ENCODE measurements at places on chromosomes 5 and 9. TPM values are rescaled to one million over a fixed set of nuclear protein-coding genes. Genes with fewer than 3 reads are reported as not detected.

DNA sequence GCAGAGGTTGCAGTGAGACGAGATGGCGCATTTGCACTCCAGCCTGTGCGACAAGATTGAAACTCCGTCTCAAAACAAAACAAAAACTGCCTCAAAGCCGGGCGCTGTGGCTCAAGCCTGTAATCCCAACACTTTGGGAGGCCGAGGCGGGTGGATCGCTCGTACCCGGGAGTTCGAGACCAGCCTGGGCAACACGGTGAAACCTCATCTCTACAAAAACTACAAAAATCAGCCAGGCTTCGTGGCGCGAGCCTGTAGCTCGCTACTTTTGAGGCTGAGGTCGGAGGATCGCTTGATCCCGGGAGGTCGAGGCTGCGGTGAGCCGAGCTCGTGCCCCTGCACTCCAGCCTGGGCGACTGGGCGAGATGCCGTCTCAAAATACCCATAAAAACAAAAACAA lies 988 bp downstream of the GFM2 start:
- no peak for DNase-seq
- H3K27ac ChIP-seq: peak overlapping the region; percentile 88
- peak overlapping the region; percentile 100 for H3K4me3 ChIP-seq
- no peaks in the 10 kb centered on the region for H3K27me3 ChIP-seq

GRCh38 chr5:45697201-45697600 lies 1.0 kb upstream of the HCN1 start:
- no peaks in the 10 kb centered on the region for H3K36me3 ChIP-seq
- no peak overlapping the region for H3K4me3 ChIP-seq
- peaks cover 27% of the 10 kb centered on the region for H3K27me3 ChIP-seq
- no peak overlapping the region for H3K27ac ChIP-seq
- peaks cover 31% of the 10 kb centered on the region for H3K4me1 ChIP-seq
- DNase-seq: no peak

- H3K4me1 ChIP-seq: peaks cover 11% of the 10 kb centered on the region
- no peaks in the 10 kb centered on the region for H3K36me3 ChIP-seq
- DNase-seq: no peak
- no peak overlapping the region for H3K4me3 ChIP-seq
Measured at GRCh38 chr9:114754581-114754980, 51.3 kb downstream of the TNFSF15 start.

GRCh38 chr9:100126423-100126822 lies 27.4 kb downstream of the INVS start:
- peaks cover 2% of the 10 kb centered on the region for H3K4me1 ChIP-seq
- H3K36me3 ChIP-seq: no peaks in the 10 kb centered on the region
- H3K27ac ChIP-seq: no peak overlapping the region
- H3K27me3 ChIP-seq: no peaks in the 10 kb centered on the region
- H3K4me3 ChIP-seq: no peak overlapping the region
- DNase-seq: no peak

DNA sequence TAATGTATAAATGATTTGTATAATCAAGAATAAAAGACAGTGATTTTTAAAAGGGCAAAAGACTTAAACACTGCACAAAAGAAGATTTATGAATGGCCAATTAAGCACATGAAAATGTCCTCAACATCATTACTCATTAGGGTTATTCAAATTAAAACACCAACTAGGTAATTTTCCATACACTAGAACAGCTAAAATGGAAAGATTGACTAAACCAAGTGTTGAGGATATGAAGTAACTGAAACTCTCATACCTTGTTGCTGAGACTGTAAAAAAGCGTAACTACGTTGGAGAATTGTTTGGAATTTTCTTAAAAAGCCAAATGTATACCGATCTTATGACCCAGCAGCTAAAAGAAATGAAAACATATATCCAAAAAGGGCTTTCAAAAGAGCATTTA lies 144.9 kb downstream of the SGCD start:
- no peaks in the 10 kb centered on the region for H3K36me3 ChIP-seq
- H3K27me3 ChIP-seq: no peaks in the 10 kb centered on the region
- H3K4me1 ChIP-seq: peaks cover 10% of the 10 kb centered on the region
- H3K27ac ChIP-seq: no peak overlapping the region
- DNase-seq: no peak

Gene ECM2
- not detected for total RNA-seq

Gene SNX24
- total RNA-seq: 14.0 TPM

- H3K27ac ChIP-seq: no peak overlapping the region
- H3K4me1 ChIP-seq: peaks cover 12% of the 10 kb centered on the region
- H3K4me3 ChIP-seq: no peak overlapping the region
- no peak for DNase-seq
- no peaks in the 10 kb centered on the region for H3K27me3 ChIP-seq
- H3K36me3 ChIP-seq: no peaks in the 10 kb centered on the region
Measured at GRCh38 chr5:179427676-179428056, 82.4 kb upstream of the ADAMTS2 start.

Gene PCDHGA10
- total RNA-seq: 11.0 TPM

- no peak overlapping the region for H3K27ac ChIP-seq
- no peaks in the 10 kb centered on the region for H3K4me1 ChIP-seq
- no peak overlapping the region for H3K4me3 ChIP-seq
- H3K27me3 ChIP-seq: no peaks in the 10 kb centered on the region
- peak; percentile 5 for DNase-seq
Measured at GRCh38 chr5:179375236-179375685, 30.0 kb upstream of the ADAMTS2 start.

Gene C9orf153
- not detected for total RNA-seq

DNA sequence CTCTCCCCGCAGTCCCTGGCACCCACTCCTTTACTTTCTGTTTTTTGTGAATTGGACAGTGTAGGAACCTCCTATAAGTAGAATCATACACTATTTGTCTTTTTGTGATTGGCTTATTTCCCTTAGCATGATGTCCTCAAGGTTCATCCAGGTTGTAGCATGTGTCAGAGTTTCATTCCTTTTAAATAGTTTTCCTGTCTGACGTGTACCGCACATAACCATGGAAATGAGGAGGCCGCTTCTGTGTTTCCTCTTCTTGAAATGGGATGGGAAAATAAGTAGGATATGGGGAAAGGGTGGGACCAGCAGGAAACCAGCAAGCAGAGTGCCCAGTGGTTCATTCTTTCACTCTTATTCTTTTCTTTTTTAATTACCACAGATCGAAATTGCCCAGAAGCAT lies 72.6 kb upstream of the ENTREP1 start:
- H3K36me3 ChIP-seq: peaks cover 83% of the 10 kb centered on the region
- H3K27me3 ChIP-seq: no peaks in the 10 kb centered on the region
- peaks cover 3% of the 10 kb centered on the region for H3K4me1 ChIP-seq

DNA sequence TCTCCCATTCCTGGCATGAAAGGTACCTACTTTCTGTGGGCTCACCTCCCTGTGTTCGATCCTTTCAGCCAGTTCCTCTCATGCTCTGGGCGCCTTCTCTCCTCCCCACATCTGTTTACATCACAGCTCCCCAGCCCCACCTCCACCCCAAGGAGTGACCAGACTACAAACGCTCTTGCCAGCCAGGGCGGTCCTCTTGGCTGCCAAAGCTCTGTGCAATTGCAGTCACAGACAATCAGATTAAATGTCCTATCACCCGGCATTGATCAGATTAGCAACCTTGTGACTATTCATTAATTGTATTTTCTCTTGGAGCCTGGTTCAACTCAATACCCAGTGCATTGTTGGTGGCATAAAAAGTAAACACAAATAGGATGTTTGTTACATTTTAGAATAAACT lies 211.2 kb upstream of the TBCA start:
- no peaks in the 10 kb centered on the region for H3K36me3 ChIP-seq
- H3K27me3 ChIP-seq: peaks cover 22% of the 10 kb centered on the region
- H3K4me3 ChIP-seq: no peak overlapping the region
- DNase-seq: no peak
- H3K27ac ChIP-seq: no peak overlapping the region

Gene PSAT1
- 173 TPM for total RNA-seq

- H3K27ac ChIP-seq: no peak overlapping the region
- no peaks in the 10 kb centered on the region for H3K36me3 ChIP-seq
- DNase-seq: no peak
- no peaks in the 10 kb centered on the region for H3K27me3 ChIP-seq
- H3K4me1 ChIP-seq: peaks cover 44% of the 10 kb centered on the region
Measured at GRCh38 chr5:160174290-160174689, 55.0 kb upstream of the FABP6 start.

- DNase-seq: no peak
- no peak overlapping the region for H3K27ac ChIP-seq
- no peak overlapping the region for H3K4me3 ChIP-seq
- no peaks in the 10 kb centered on the region for H3K4me1 ChIP-seq
- peaks cover 56% of the 10 kb centered on the region for H3K36me3 ChIP-seq
- no peaks in the 10 kb centered on the region for H3K27me3 ChIP-seq
Measured at GRCh38 chr5:1495525-1495897, 28.2 kb downstream of the LPCAT1 start.

GRCh38 chr9:84169240-84169639 lies 171.3 kb downstream of the SLC28A3 start:
- H3K4me1 ChIP-seq: peaks cover 14% of the 10 kb centered on the region
- H3K27me3 ChIP-seq: no peaks in the 10 kb centered on the region

DNA sequence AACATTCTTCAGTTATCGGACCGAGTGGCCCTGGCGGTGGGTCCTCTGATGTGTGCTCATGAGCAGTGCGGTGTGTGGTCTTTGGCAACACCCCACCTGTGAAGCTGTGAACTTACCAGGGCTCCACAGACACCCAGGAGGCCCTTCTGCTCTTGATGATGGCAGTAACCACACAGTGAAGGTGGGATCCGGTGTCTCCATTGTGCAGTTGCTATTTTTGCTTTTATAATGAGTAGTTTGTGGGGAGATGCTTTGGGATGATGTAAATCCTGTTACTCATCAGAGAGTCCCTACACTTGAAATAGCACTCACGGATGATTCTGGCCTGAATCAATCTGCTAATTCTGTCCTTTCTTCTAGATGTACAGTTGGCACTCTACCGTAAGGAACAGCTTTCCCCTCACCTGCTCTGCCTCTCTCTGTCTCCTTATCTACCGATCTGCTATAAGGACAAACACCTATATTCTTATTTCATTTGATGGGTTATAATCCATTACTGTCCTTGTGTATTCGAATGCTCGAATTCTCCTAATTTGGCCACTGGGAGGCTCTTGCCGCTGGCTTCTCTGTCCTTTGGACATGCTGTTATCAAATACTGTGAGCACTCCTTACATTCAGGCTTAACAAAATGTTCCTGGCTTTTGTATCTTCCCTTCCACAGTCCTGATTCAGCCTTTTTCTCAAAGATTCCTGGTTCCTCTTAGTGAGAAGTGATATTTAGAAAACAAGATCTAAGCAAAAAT lies 20.2 kb downstream of the ATPSCKMT start:
- H3K4me1 ChIP-seq: peaks cover 6% of the 10 kb centered on the region
- H3K36me3 ChIP-seq: peaks cover 24% of the 10 kb centered on the region
- H3K4me3 ChIP-seq: no peak overlapping the region

Gene CNTNAP3
- total RNA-seq: 4.8 TPM

GRCh38 chr5:65625743-65626142 lies 916 bp downstream of the SHLD3 start:
- DNase-seq: no peak
- peaks cover 14% of the 10 kb centered on the region for H3K4me1 ChIP-seq
- H3K27me3 ChIP-seq: no peaks in the 10 kb centered on the region
- peaks cover 11% of the 10 kb centered on the region for H3K36me3 ChIP-seq
- peak overlapping the region; percentile 99 for H3K4me3 ChIP-seq

DNA sequence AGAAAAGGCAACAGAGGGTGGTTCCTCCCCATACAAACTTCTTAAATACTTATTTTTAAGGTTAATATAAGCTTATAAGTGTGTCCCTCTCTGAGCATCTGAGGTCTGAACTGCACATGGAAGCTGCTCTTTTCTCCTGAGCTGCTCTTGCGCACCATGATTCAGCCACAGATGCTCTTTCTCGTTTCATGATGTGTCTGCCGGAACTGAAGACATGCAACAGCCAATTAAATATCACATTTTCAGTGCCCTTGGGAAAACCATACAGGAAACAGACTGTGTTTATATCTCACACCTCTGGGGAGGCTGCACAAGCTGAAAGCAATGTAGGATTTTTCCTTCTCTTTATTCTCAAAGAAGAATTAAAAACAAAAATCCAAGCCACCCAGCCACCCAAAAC lies 96.8 kb upstream of the NREP start:
- DNase-seq: no peak
- no peak overlapping the region for H3K4me3 ChIP-seq
- H3K4me1 ChIP-seq: peaks cover 16% of the 10 kb centered on the region
- H3K36me3 ChIP-seq: no peaks in the 10 kb centered on the region
- H3K27me3 ChIP-seq: no peaks in the 10 kb centered on the region

DNA sequence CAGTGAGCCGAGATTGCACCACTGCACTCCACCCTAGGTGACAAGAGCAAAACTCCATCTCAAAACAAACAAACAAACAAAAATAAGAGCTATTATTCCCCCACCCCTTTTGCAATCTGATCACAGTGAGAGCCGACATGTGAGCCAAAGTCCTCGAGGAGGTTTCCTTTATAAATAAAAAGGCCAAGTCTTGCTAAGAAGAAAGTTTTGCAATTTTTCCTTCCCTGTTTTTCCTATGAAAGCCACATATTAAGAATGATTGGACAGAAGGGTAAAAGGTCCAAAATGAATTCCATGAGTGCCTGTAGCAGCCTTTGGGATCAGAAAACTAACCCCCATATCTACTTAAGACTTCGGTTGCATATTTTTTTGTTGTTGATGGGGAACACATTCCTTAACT lies 179.7 kb downstream of the TSSK1B start:
- H3K4me1 ChIP-seq: peaks cover 30% of the 10 kb centered on the region
- H3K4me3 ChIP-seq: no peak overlapping the region
- no peak overlapping the region for H3K27ac ChIP-seq
- peaks cover 17% of the 10 kb centered on the region for H3K36me3 ChIP-seq

Gene C1QTNF3
- 2.1 TPM for total RNA-seq

Gene SLC6A18
- total RNA-seq: not detected
